ENCODE measurements at places on chromosomes 4 and X.

GRCh38 chrX:134607523-134607922 is 50.7 kb downstream of the PLAC1 start:
- DNase-seq: no peak

GRCh38 chr4:168630445-168631187 is 133.8 kb downstream of the PALLD start:
- no peak for DNase-seq

DNA sequence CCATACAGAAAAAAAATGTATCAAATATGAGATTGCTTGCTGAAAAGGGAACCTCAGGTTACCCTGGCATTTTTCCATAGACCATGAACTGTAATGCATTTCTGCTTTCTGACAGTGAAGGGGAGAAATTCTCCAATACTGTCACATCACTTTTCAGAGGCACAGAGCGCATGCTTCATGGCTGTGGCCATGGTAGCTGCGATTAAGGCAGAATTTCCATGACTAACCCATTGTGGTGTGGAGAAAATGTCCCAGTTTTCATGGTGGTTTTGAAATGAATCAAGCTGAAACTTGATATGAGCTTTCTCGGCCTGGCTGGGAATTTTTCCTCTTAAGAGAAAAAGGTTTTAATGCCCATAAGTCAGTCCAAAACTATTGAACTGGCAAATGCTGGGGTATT is 39.5 kb upstream of the MAP3K15 start:
- DNase-seq: no peak

- DNase-seq: no peak
These were observed 7.4 kb downstream of the PCDH18 start for GRCh38 chr4:137524725-137525369.

DNA sequence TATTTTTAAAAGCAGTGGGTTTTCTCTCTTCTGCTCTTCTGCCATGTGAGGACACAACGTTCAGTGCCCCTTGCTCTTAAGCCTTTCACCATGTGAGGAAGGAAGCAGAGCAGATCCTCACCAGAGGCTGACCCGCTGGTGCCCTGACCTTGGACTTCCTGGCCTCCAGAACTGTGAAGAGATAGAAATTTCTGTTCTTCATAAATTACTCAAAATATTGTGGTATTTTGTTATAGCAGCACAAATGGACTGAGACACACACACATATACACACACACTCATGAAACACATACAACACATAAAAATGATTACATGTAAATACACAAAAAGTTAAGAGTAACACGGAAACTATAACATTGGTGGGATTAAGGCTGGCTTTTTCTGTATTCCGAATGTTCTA is 244.8 kb upstream of the NOCT start:
- DNase-seq: no peak

- no peak for DNase-seq
These were observed 94.4 kb downstream of the SOWAHB start for GRCh38 chr4:76803522-76803921.

DNA sequence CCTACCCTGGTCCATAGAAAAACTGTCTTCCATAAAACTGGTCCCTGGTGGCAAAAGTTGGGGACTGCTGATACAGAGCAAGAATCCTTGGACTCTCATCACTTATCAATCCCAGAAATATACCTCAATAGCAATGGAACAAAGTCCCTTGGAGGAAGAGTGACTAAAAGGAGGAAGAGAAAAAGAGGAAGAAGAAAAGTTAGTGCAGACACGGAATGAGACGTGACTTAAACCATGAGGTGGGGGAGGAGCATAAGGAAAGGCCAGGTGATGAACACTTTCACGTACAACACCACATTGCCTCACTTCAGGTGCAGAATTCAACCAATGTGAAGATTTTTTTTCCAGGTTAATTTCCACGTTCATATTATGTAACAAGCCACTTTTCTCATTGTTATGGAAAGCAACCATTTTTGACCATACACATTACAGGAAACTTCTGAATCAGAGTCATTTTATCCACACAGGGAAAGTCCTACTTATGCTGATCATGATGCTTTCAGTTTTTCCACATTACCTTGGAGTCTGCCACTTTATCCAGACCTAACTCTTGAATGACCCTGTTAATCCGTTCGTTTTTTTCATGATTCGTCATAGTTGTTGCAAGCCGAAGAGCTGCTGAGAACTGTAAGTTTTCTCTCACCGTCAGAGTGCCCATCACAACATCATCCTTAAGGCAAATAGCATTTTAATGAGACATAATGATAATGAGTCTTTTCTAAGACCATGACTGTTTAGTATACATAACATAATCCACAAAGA is 27.7 kb downstream of the ABCG2 start:
- no peak for DNase-seq
